AG08396 (cell line): ENCODE measurements at places on chromosomes 4 and X.

- DNase-seq = peak; percentile 36
Observed at GRCh38 chr4:1402516-1403091, 3.6 kb downstream of the NKX1-1 start.

DNA sequence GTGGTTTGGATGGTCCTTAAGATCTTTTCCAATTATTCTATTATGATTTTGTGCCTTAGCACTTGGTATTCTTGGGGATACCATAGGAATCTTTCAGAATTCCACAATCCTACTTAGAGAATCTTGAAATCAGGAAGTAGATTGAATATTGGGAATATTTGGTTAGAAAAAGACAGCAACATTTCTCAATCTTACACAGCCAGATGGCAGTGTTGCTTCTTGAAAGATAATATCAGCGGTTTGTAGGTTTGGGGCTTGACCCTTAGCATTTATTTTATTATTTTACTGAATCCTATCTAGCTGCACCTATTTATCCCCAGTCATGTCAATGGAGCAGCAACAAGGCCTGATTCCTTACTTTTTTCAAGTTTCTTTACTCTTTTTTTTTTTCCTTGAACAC is 28.6 kb downstream of the MAGEB1 start:
- DNase-seq = peak; percentile 6

- no peak for DNase-seq
Observed at GRCh38 chr4:57158221-57158620, 48.0 kb upstream of the IGFBP7 start.

DNA sequence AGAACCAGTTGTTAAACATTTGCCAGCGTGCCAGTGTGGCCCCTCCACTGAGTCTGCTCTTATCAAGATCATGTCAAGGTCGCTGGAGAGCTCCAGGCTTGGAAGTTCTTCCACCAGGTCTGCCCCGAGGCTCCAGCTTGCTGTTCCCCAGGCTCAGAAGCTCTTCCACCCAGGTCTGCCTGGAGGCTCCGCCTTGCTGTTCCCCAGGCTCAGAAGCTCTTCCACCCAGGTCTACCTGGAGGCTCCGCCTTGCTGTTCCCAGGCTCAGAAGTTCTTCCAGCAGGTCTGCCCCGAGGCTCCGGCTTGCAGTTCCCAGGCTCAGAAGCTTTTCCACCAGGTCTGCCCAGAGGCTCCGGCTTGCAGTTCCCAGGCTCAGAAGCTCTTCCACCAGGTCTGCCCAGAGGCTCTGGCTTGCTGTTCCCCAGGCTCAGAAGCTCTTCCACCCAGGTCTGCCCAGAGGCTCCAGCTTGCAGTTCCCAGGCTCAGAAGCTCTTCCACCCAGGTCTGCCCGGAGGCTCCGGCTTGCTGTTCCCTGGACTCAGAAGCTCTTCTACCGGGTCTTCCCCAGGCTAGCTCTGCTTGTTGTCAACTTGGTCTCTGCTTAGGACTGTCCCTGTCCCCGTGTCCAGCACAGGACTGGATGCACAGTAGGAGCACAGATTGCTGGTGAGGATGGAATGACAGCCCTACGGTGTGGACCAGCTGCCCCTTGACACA is 54.4 kb downstream of the HMX1 start:
- no peak for DNase-seq

DNA sequence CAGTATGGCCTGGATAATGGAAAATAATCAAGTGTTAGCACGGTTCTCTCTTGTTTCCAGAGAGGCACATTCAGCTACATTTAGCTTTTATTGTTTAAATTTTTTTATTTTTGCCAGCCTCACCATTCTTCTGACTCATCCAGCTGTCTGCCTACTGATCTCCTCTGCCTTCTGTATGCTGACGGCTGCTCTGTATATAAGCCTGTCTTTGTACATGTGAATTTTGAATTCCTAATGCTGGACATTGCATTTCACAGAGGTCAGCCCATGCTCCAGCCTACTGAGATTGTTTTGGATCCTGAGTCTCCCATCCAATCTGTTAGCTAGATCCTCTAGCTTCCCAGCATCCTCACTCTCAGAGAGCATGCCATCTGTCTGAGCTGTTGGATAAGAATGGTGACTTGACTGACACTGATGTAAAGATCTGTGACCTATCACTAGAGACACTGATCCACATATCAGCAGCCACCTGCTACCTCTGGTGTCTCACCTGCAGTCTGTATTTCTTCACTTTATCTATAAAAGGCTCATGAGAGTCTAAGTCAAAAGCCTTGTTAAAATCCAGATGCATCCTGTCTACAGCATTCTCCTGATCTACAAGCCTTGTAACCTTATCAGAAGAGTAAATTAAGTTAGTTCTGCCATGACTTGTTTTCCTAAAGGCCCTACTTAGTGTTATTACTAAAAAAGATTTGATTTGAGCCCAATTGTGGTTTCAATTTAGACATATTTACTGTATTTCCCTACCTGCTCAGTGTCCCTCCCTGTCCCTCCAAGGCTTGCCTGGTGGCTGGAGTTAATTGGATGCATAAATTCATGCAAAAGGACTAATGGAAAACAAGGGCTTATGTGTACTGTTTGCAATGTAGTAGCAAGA is 25.6 kb upstream of the ARHGAP36 start:
- no peak for DNase-seq

DNA sequence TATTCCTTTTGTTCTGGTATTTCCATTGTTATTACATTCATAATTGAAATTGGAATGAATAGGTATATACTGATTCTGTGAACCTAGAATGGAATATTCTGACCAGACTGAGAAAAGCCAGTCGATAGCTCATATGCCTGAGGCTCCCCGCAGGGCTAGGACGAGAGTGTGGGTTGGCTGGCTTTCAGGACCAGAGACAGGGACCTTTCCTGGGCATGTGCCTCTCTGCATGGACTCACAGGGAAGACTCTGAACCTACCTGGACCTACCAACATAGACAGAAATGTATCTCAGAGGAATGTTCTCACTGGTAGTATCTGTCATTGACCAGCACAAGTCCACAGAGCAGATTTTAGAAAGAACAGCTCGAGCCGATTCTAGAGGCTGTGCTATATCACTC is 214.6 kb downstream of the FRMPD4 start:
- no peak for DNase-seq

DNA sequence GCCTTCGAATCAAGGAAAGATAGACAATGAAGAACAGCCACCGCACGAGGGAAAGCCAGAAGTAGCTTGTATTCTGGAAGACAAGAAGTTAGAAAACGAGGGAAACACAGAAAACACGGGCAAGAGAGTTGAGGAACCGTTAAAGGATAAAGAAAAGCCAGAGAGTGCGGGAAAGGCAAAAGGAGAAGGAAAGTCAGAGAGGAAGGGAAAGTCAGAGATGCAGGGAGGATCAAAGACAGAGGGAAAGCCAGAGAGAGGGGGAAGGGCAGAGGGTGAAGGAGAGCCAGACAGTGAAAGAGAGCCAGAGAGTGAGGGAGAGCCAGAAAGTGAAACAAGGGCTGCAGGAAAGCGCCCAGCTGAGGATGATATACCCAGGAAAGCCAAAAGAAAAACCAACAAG is 1.4 kb downstream of the TCEAL2 start:
- no peak for DNase-seq

DNA sequence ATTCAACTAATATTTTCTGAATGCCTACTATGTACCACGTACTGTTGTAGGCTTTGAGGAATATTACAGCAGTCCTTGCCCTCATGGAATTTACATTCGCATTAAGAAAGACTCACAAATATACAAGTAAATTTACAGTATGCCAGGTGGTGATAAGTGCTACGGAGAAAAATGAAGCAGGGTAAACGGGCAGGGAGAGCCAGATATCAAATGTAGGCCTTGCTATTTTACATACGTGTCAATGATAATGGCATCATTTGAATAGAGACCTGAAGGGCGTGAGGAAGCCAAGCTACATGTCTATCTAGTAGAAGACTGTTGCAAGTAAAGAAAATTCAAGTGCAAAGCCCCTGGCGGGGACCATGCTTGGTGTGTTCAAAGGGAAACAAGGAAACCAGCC is 65.2 kb downstream of the AMMECR1 start:
- no peak for DNase-seq

GRCh38 chrX:3522101-3522650 is 175.7 kb upstream of the MXRA5 start:
- no peak for DNase-seq

GRCh38 chrX:120499301-120500072 is 30.4 kb upstream of the LAMP2 start:
- DNase-seq = no peak

- no peak for DNase-seq
Observed at GRCh38 chrX:53333853-53334252, 52.5 kb upstream of the IQSEC2 start.

- no peak for DNase-seq
Observed at GRCh38 chr4:158609116-158609515, 62.6 kb downstream of the C4orf46 start.

DNA sequence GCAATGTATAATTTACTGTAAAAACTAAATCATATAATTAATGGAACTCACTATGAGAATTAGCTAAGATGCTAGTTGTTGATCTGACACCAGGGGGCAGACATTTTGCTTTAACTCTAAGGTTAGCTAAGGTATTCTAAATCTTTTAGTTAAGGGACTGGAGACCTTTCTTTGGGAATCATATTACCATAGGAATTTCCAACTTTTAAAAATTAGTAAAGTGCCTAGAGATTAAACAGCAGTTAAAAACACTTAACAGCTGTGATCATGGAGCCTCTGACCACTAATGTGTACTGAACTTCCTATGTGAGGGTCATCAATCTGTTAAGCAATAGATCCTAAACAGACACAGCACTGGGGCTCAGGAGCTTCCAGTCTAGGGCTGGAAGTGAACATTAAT is 226.6 kb downstream of the NSUN7 start:
- peak; percentile 37 for DNase-seq

GRCh38 chr4:185335579-185335978 is 60.1 kb downstream of the LRP2BP start:
- DNase-seq = no peak

- DNase-seq = no peak
Observed at GRCh38 chr4:73187325-73187724, 71.3 kb downstream of the ANKRD17 start.

- no peak for DNase-seq
Observed at GRCh38 chrX:119690921-119691716, 1.8 kb downstream of the SEPTIN6 start.

DNA sequence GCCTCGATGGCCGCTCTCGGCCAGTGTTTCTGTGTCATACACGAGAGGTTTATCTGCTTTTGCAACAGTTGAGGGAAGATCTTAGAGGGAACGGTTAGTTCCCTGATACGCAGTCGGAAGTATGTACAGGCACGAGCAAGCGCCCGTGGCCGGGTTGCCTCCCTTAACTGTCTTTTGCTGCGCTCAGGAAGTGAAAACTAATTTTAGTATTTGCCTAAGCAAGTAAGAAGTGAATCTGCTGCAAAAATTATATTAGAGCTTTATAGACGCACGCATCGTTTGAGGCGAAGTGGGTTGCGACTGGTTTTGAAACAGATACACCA is 695 bp downstream of the MTM1 start:
- DNase-seq = no peak

- no peak for DNase-seq
Observed at GRCh38 chr4:87717276-87718031, 67.4 kb downstream of the DMP1 start.

- DNase-seq = no peak
Observed at GRCh38 chr4:128362760-128363159, 75.1 kb upstream of the PGRMC2 start.

- DNase-seq = no peak
Observed at GRCh38 chr4:79413032-79413885, 5.2 kb upstream of the GK2 start.

DNA sequence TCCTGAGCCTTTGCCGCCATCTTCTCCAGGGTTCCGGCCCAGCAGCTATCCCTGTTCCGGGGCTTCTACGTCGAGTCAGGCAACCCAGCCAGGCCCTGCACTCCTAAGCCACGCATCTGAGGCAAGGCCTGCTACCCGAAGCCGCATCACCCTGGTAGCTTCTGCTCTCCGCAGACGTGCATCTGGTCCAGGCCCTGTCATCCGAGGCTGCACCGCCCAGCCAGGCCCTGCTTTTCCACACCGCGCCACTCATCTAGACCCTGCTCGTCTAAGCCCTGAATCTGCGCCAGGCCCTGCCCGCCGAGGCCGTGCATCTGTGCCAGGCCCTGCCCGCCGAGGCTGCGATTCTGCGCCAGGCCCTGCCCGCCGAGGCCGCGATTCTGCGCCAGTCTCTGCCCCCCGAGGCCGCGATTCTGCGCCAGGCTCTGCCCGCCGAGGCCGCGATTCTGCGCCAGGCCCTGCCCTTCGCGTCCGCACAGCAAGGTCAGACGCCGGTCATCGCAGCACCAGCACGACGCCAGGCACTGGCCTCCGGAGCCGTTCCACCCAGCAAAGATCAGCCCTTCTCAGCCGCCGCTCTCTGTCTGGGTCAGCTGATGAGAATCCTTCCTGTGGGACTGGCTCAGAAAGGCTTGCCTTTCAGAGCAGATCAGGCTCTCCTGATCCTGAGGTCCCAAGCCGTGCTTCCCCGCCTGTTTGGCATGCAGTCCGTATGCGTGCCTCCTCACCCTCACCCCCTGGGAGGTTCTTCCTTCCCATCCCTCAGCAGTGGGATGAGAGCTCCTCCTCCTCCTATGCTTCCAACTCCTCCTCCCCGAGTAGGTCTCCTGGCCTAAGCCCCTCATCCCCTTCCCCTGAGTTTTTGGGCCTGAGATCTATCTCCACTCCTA is 75.1 kb downstream of the NUDT10 start:
- no peak for DNase-seq

DNA sequence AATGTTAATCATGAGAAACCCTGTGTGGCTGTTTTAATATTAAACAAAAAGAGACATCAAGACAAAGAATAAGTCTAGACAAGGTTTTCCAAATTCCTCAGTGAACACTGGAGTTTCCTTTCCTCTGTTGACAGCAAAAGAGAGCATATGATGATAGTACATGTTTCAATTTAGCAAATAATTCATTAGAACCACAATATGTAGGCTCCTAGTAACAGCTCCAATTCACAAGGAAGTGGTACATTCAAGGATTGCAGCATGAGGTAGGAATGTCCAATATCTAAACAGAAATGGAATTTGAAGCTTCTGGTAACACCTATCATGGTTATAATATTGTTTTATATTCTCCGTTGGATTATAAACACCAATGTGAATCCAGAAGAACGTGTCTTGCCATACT is 203.8 kb upstream of the TECRL start:
- no peak for DNase-seq

- DNase-seq = peak; percentile 26
Observed at GRCh38 chr4:150126201-150126863, 48.1 kb downstream of the DCLK2 start.

DNA sequence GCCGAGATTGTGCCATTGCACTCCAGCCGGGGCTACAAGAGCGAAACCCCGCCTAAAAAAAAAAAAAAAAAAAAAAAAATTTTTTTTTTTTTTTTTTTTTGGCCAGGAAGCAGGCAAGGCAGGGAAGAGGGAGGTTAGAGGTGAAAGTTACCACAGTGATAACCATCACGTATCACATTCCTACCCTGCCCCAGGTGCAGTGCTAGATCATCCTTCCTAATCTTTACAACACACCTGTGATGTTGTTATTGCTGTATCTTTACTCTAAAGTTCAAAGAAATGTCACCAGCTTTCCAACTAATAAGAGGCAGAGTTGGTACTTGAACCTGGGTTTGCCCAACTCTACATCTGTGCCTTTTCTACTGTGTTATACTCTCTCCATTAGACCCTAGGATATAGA is 7.2 kb upstream of the LIMCH1 start:
- no peak for DNase-seq

- peak; percentile 53 for DNase-seq
Observed at GRCh38 chrX:38220024-38220414, 652 bp downstream of the SRPX start.
